ENCODE measurements at places on chromosomes 3 and 15. TPM values are rescaled to one million over a fixed set of nuclear protein-coding genes. Genes with fewer than 3 reads are reported as not detected.

DNA sequence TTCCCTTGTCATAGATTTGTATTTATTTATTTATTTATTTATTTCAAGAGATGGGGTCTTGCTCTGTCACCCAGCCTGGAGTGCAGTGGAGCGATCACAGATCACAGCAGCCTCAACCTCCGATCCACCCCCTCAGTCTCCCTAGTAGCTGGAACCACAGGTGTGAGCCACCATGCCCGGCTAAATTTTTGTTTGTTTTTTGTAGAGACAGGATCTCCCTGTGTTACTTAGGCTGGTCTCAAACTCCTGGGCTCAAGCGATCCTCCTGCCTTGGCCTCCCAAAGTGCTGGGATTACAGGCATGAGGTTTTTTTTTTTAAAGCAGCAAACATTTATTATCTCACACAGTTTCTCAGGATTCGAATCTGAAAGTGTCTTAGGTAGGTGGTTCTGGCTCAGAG, 2.5 kb downstream of the TTBK2 start:
- H3K4me1 ChIP-seq, result peaks cover 15% of the 10 kb centered on the region
- H3K27ac ChIP-seq, result no peak overlapping the region
- no peak for DNase-seq
- H3K27me3 ChIP-seq, result no peaks in the 10 kb centered on the region

Gene COL6A5
- total RNA-seq, result not detected

DNA sequence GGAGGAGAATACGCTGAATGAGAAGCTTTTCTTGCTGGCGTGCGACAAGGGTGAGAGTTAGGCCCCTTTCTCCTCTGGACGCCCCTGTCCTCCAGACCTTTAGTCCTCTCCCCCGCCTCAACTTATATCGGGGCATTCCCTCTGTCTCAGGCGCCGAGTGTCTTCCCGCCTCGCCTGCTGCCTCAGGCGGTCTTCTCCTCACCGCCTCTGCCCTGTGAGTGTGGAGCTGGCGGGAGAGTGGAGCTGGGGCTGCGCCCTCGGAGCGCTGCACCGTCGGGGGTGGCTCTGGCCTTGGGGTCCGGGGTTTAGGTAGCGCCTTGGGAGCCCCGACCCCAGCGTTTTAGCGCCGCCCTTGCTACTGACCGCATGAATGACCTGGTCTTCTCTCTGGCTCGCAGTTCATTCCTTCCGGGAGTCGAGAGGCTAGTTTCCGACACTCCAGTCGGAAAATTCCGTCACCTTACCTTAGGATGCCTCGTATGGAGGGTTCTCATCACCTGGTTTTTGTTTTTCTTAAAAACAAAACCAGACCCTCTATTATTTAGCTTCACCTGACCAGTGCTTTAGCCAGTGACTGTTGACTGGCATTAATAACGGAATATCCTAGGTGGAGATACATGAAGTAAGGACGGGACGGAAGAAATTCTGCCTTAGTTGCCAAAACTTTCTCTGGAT, 985 bp downstream of the TRPC1 start:
- H3K36me3 ChIP-seq, result no peaks in the 10 kb centered on the region
- H3K4me3 ChIP-seq, result peak overlapping the region; percentile 76
- H3K27me3 ChIP-seq, result no peaks in the 10 kb centered on the region
- H3K4me1 ChIP-seq, result no peaks in the 10 kb centered on the region
- H3K27ac ChIP-seq, result no peak overlapping the region

Gene PLSCR2
- not detected for total RNA-seq

GRCh38 chr3:51501833-51502561, 2.2 kb upstream of the DCAF1 start:
- peak; percentile 43 for DNase-seq
- no peaks in the 10 kb centered on the region for H3K4me1 ChIP-seq
- H3K27ac ChIP-seq, result no peak overlapping the region
- H3K4me3 ChIP-seq, result no peak overlapping the region
- no peaks in the 10 kb centered on the region for H3K27me3 ChIP-seq
- no peaks in the 10 kb centered on the region for H3K36me3 ChIP-seq

- H3K27me3 ChIP-seq, result no peaks in the 10 kb centered on the region
- no peaks in the 10 kb centered on the region for H3K4me1 ChIP-seq
- no peaks in the 10 kb centered on the region for H3K36me3 ChIP-seq
- no peak for DNase-seq
- no peak overlapping the region for H3K4me3 ChIP-seq
Observed at GRCh38 chr3:61926923-61927322, 365.6 kb downstream of the PTPRG start.

DNA sequence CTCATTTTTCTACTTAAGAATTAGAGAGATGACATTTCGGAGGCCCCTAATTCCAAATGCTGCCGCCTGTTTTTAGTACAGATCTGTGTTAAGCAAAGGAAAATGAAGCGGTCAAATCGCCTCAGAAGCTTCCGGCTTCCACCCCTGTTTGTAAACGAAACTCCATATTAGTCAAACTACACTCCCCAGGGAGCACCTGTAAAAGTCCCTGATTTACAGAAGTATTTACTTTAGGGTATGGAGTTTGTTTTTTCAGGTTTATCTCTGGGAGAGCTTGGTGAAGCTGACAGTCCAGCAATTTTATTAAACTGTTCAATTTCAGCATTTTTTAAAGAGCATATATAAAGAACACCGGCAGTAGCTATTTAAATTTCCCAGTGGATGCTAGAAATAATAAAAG, 319.8 kb downstream of the FHIT start:
- H3K4me3 ChIP-seq, result no peak overlapping the region
- DNase-seq, result no peak
- H3K36me3 ChIP-seq, result no peaks in the 10 kb centered on the region
- H3K4me1 ChIP-seq, result no peaks in the 10 kb centered on the region

Gene SRGAP3
- 12.9 TPM for total RNA-seq

DNA sequence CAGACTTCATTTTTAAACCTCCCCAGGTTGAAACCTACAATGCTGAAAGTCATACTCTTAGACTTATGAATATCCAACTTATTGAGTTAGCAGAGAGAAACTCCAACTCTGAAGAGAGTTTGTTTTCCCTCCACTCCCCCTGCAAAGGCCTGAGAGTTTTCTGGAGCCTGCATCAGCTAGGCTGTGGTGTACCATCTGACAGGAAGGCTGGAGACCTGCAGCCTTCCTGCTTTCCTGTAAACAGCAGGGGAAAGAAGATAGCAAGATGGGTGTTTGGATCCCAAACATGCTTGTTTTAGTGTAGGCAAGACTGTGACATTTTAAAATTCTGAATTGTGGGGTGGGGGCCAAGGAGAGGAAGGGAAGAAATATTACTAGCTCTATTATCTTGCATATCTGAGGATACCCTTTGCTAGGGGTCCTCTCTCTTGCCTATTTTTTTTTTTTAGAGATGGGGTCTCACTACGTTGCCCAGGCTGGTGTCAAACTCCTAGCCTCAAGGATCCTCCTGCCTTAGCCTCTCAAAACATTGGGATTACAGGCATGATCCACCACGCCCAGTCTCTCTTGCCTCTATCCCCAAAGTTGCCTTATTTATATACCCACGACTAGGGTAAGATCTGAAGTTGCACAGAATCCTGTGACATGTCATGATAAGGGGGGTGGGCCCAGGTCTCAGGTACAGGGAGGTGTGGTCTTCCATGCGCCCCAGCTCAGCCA, 51.0 kb upstream of the USP3 start:
- no peaks in the 10 kb centered on the region for H3K36me3 ChIP-seq
- no peaks in the 10 kb centered on the region for H3K27me3 ChIP-seq
- DNase-seq, result no peak
- no peak overlapping the region for H3K27ac ChIP-seq

Gene PLA2G4E
- not detected for total RNA-seq

Gene KLHDC8B
- 15.3 TPM for total RNA-seq

- H3K36me3 ChIP-seq, result no peaks in the 10 kb centered on the region
- H3K27ac ChIP-seq, result no peak overlapping the region
- no peaks in the 10 kb centered on the region for H3K4me1 ChIP-seq
- no peak overlapping the region for H3K4me3 ChIP-seq
Observed at GRCh38 chr15:62539236-62539635, 374.2 kb upstream of the C2CD4B start.

DNA sequence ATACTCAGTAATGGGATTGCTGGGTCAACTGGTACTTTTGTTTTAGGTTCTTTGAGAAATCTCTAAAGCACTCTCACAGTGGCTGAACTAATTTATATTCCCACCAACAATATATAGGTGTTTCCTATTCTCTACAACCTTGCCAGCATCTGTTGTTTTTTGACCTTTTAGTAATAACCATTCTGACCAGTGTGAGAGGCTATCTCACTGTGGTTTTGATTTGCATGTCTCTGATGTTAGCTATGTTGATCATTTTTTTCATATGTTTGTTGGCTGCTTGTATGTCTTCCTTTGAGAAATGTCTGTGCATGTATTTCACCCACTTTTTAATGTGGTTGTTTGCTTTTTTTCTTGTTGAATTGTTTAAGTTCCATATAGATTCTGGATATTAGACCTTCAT, 98.2 kb upstream of the DCBLD2 start:
- no peak for DNase-seq
- no peaks in the 10 kb centered on the region for H3K4me1 ChIP-seq
- H3K27ac ChIP-seq, result no peak overlapping the region
- no peak overlapping the region for H3K4me3 ChIP-seq

Gene SLC6A11
- not detected for total RNA-seq

- peak overlapping the region; percentile 89 for H3K27ac ChIP-seq
- no peaks in the 10 kb centered on the region for H3K36me3 ChIP-seq
- peaks cover 34% of the 10 kb centered on the region for H3K4me1 ChIP-seq
- H3K27me3 ChIP-seq, result no peaks in the 10 kb centered on the region
Observed at GRCh38 chr15:59373215-59373614, 544 bp upstream of the MYO1E start.

DNA sequence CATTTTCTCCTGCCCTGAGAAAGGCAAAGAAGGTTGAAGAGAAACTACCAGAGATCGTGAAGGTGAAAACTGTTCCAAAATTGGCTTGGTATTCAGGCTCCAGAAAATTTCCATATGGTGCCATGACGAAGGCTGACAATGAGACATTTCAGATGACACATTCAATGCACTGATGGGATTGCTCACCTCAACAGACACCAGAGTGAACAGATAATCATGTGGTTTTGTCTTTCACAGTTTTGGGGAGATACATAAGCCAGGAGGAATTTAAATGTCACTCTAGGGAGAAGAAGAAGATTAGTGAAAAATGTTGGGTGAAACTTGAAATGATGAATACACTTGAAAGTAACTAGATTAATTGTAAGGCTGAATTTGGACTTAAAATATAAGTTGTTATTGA, 339.7 kb upstream of the EPHA3 start:
- DNase-seq, result no peak
- no peak overlapping the region for H3K27ac ChIP-seq
- H3K36me3 ChIP-seq, result no peaks in the 10 kb centered on the region
- no peaks in the 10 kb centered on the region for H3K4me1 ChIP-seq

DNA sequence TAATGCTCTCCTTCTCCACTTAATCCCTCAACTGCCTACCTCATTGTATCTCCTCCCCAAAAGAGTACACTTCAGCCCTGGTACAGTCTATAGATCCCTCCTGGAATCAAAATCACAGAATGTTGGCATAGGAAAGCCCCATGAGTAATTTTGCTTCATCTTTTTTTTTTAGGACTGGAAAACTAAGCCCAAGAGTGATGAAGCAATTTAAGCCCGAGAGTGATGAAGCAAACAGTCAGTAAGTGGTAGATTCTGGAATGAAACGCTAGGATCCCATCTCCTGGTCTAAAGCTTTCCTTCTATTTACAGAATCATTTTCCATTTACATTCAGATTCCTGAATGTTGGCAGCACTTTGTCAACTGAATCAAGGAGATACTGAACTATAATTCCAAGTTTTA, 29.8 kb upstream of the PLAAT1 start:
- 0 out of 2 replicates have a peak, but pooled peaks cover 5% of the 10 kb centered on the region for H3K4me1 ChIP-seq
- no peak for DNase-seq
- H3K4me3 ChIP-seq, result no peak overlapping the region

DNA sequence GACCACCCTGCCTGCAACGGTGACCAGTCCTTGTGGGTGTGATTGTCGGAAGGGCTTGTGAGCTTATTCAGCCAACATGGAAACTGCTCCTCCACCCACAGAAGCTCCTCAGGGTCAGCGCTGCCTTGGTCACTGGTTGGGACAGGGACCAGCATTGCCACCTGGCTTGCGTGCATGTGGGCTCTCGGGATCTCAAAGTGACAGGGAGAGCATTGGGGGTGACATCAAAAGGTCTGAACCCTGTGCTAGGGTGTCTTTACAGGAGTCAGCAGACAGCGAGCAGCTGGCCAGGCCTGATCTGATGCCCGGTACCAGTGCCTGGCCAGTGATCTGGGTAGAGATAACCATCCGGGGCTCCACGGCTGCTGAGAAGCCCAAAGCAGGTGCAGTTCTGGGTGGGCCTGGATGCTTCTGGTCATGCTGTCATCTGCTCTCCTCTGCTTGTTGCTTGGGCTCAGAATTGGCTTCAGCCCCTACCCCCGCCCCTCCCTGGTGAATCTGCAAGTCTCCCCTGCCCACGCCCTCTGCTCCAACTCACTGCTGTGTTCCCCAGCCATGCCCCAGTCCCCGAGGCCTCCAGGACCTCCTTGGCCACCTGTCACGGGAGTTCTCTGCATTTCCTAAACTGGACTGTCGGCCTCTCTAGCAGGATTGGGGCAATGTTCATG, 134.8 kb downstream of the NSMCE3 start:
- no peak for DNase-seq
- no peaks in the 10 kb centered on the region for H3K36me3 ChIP-seq
- H3K4me1 ChIP-seq, result no peaks in the 10 kb centered on the region
- no peak overlapping the region for H3K4me3 ChIP-seq

Gene POLG
- 43.6 TPM for total RNA-seq

Gene ZKSCAN7
- total RNA-seq, result 0.83 TPM

- no peaks in the 10 kb centered on the region for H3K36me3 ChIP-seq
- peak overlapping the region; percentile 32 for H3K27ac ChIP-seq
- H3K27me3 ChIP-seq, result no peaks in the 10 kb centered on the region
Observed at GRCh38 chr15:44087578-44088465, 107.2 kb downstream of the FRMD5 start.

DNA sequence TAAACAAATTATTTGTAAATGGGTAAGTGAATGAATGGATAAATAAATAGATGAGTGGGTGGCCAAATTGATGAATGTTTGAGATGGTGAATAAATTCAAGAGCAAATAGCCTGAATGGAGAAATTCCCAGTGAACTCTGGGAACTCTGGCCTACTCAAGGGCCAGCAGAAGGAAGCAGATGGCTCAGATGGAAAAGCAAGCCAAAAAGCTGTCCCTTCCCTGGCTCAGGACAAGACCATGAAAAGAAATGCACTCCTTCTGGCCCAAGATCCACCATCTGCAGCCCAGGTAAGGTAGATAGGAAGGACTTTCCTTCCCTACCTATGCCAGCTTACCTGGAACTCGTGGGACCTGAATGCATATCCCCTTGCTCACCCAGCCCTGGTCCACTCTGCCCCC, 37.6 kb upstream of the CLDN18 start:
- no peaks in the 10 kb centered on the region for H3K4me1 ChIP-seq
- DNase-seq, result no peak
- no peak overlapping the region for H3K27ac ChIP-seq

- no peak overlapping the region for H3K4me3 ChIP-seq
- H3K36me3 ChIP-seq, result no peaks in the 10 kb centered on the region
- H3K27ac ChIP-seq, result no peak overlapping the region
Observed at GRCh38 chr3:27559381-27559780, 75.2 kb upstream of the SLC4A7 start.

Data from PC-9 (cell line).